Right cardiac atrium (tissue), 5 donors: ENCODE measurements at places on chromosomes 4 and X. TPM values are rescaled to one million over a fixed set of nuclear protein-coding genes. Genes with fewer than 3 reads are reported as not detected.

Gene FRYL
- 43.9 TPM for total RNA-seq

Gene CACNA1F
- total RNA-seq, result 0.18 TPM

Gene FLNA
- 313 TPM for total RNA-seq

Gene SYNPO2
- total RNA-seq, result 111 TPM

Gene NLGN3
- total RNA-seq, result 1.1 TPM

Gene FRG1
- 41.9 TPM for total RNA-seq
